ENCODE measurements at places on chromosomes 11 and 22.
A peak's percentile ranks its signal among the peaks of the same experiment; 100 is the strongest.

- no peak for DNase-seq
These were observed 20.3 kb downstream of the TEF start for GRCh38 chr22:41401781-41402648.

- no peak for DNase-seq
These were observed 189.0 kb upstream of the MPPED2 start for GRCh38 chr11:30775233-30775522.

DNA sequence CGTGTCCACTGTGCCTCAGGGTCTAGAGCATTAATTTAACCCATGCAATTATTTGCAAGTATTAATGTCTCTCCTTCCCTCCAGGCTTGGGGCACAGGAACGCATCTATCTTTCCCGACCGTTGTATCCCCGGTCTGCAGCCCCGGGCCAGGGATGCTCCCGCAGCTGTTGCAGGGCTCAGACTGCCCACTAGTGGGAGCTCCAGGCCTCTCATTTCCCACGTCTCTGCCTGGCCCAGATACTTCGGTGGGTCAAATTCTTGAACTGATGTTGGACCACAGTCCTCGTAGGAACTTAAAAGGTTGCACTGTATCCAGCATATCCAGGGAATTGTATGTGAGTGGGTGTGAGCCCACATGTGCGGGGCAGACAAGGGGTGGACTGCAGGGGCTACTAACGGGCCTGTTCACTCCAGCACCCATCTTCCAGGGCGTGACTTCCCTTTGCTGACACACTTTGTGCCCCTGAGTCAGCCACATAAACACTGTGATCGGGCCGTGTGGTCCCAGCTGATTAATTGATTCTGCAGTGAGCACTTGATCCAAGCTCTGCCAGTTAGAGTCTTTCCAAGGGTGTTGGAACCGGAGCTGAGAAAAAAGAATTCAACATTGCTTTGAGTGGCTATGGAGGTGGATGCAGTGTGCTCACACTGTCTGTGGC is 451.3 kb downstream of the TBC1D22A start:
- no peak for DNase-seq

- DNase-seq = no peak
These were observed 85.2 kb downstream of the VPREB1 start for GRCh38 chr22:22329792-22330191.

- DNase-seq = no peak
These were observed 30.0 kb upstream of the RFPL3 start for GRCh38 chr22:32327596-32328171.

GRCh38 chr11:27390318-27391295 is 27.6 kb upstream of the CCDC34 start:
- DNase-seq = peak; percentile 68

- DNase-seq = no peak
These were observed 19.4 kb upstream of the ACCSL start for GRCh38 chr11:44028401-44028800.

DNA sequence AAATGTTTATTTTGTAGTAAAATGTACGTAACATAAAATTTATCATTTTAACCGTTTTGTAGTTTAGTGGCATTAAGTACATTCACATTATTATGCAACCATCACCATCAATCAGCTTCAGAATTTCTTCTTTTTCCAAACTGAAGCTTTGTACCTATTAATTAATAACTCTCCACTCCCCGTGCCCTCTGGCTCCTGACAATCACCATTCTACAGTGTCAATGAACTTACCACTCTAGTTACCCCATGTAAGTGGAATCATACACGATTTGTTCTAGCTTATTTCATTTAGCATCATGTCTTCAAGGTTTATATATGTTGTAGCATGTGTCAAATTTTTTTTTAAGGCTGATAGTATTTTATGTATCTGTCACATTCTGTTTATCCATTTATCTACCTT is 9.7 kb downstream of the TBCEL start:
- DNase-seq = no peak

GRCh38 chr11:19580646-19581045 is 132.0 kb upstream of the NAV2 start:
- no peak for DNase-seq

GRCh38 chr11:86869966-86870570 is 69.7 kb downstream of the PRSS23 start:
- DNase-seq = peak; percentile 31

DNA sequence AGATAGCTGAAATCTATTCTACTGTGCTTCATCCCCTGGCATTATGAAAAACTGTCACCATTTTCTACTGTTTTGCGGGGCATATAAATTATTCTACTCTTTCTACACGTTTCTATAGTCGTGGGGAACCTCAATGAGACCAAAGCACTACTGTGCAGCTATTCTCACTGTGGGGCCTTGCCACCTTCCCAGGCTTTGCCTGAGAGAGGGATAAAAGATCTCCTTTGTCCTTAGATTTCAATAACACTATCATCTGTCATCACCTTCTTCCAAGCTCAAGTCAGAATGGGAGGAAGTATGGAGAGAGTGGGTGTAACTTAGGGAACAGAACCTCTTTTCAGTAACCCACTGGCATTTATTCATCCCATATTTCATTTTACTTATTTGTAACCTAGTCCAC is 1462.1 kb upstream of the RAG2 start:
- no peak for DNase-seq

GRCh38 chr11:94546162-94546470 is 2.4 kb downstream of the FUT4 start:
- no peak for DNase-seq

GRCh38 chr11:67649634-67650510 is 658 bp downstream of the ACY3 start:
- DNase-seq = no peak

GRCh38 chr11:18452927-18453326 is 2.7 kb upstream of the LDHAL6A start:
- DNase-seq = no peak

DNA sequence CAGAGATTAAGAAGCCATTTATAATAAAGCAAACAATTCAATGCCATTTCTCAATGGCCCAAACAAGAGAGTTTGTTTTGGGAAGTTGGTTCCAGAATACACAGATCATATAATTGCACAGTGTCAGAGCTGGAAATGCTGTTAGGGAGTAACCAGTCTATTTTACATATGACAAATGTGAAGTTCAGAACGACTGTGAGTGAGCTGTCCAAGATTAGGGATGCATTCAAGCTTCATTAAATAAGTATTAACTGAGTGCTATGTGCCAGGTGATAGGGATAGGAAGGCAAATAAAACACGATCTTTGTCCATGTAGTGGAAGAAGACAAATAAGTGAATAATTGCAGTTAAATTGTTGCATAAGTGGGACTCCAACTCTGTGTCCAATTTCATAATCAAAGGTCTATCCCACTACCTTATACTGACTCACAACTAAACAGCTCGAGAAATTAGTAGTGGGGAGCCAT is 33.1 kb upstream of the PICALM start:
- DNase-seq = no peak

DNA sequence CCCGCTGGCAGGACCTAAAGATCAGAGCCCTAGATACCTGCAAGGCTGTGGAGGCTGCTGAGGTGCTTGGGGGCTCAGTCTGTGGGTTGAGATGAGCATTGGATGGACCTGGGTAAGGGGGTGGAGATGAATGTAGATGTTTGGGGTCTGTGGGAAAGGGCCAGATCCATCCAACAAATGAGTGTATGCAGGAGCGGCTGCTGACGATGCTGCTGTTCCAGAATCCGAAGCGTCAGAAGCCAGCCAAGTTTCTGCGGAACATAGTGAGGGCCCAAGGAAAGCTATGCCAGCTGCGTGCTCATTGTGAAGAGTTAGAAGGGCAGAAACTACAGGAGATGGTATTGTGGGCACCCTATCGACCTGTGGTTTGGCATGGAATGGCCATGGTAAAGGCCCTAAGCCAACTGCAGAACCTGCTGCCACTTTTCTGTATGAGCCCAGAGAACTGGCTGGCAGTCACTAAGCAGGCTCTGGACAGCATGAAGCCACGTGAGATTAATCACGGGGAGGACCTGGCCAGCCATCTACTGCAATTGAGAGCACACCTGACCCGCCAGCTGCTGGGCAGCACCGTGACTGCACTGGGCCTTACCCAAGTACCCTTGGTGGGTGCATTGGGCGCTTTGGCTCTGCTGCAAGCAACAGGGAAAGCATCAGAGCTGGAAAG is 36.6 kb downstream of the RRP8 start:
- DNase-seq = no peak

DNA sequence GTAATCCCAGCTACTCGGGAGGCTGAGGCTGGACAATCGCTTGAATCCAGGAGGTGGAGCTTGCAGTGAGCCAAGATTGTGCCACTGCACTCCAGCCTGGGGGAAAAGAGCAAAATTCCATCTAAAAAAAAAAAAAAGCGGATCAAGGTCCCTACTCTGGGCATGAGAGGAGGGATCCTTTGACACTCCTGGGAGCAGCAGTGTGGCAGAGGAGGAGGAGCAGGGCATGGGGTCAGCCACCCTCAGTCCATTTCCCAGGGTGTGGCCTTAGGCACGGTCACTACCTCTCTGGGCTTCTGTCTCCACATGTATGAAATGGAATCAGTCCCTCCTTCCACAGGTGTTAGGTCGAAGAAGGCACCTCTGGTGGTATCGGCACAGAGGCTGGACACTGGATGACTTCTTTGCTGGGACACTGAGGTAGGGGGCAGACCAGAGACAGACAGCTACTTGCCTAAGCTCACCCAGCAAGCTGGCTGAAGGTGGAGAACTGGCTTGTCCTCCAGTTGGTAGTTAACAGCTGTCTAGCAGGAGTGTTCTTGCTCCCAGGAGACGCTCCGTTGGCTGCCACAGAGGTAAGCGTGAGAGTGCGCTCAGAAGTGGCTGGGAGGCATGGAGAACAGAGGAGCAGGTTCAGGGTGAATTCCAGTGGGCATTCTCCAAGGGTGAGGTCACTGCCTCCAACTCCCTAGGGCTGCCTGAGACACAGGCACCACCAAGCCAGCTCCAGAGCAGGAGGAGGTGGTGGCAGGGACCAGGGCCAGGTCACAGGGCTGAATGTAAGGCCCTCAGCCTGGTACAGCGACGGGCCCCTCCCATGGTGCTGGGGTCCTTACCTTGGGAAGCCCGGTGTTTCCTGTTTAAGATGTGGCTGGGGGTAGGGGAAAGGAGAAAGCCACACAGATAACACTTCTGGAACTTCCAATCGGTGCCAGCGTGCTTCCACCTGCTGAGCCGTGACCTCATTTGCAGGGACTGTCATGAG is 19.5 kb downstream of the TXN2 start:
- peak; percentile 81 for DNase-seq

DNA sequence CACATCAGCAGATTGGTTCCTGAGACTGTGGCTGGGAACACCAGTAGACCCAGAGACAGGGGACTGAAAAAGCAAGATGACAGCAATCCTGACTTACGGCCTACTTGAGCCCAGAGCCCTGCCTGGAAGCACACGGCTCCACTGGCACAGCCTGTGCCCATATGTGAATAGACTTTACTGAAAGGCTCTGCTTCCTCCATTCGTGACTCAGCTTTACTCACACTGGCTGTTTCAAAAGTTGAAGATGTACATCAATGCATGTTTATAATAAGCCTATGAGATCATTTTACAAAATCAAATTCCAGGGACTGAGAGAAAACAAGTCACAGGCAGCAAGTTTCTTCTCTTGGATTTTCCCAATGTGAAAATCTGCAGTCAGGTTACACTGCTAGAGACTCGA is 134.6 kb upstream of the TEAD1 start:
- peak; percentile 63 for DNase-seq

Data from HS-27A (cell line).